ENCODE measurements at places on chromosomes 4 and X.
A peak's percentile ranks its signal among the peaks of the same experiment; 100 is the strongest.

- DNase-seq = no peak
These were observed 210.2 kb downstream of the ANTXR2 start for GRCh38 chr4:79862821-79863220.

DNA sequence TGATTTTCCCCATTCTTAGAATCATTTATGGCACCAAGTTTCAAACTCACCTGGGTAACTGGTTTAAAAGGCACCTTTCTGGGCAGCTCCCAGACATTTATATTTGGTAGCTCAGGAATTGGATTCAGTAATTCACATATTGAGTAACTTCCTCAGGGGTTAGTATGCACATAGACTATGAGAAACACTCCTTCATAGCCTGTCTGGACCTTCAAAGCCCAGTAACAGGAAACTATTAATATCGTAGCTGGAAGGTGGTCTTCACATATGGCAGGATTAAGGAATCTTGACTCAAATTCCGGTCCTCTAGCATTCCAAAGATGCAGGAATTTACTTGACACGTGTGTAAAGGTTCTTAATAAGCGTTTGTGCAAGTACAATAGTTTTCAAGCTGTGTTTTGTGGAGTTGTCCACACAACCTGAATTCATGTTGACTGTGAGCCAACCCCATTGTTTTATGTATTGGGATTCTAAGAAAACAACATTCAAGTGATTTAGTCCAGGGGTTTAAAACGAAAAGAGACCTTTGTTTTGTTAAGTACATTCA, 78.4 kb downstream of the PLS3 start:
- no peak for DNase-seq

GRCh38 chr4:42637867-42638266, 19.0 kb downstream of the ATP8A1 start:
- DNase-seq = no peak

DNA sequence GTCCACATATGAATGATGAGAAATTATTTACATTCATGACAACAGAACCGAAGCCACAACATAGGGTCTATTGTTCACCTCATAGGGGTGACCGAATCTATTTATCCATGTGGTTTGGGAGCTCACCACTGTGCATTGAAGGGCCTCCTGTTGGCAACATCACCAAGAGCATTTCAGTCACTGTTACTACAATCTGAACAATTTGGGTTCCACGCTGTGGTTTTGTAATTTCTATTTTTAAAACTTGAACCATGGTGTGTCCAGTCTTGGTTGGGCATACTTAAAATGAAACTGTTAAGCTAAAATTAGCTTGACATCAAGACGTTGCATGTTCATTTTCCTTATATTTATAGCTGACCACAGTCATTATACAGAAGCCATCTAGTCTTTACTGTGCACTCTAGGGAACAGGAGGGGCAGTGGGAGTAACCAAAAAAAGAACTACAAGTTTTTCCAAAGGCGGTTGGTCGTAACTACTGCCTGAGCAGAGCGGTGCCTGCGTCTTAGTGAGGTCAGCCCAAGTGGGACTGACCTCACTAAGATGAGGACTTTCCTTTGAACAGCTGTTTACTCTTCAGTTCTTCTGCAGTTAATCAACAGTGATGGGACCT, 192.1 kb downstream of the SPRY1 start:
- DNase-seq = no peak

DNA sequence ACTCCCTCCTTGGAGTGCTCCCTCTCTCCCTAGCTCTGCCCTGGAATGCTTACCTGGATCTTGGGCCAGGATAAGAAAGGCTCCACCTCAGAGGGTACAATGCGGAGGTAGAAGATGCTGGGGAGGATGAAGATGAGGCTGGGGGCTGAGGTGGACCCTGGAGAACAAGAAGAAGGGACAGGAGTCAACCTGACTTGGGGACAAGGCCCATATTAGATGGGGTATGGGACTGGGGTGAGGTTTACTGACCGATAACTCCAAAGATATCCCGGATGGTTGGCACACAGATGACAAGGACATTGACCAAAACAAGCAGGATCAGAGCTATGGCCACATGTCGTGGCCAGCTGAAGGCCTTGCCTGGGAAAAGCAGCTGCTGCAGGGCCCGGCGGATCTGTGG, 10.6 kb downstream of the SLC38A5 start:
- no peak for DNase-seq

DNA sequence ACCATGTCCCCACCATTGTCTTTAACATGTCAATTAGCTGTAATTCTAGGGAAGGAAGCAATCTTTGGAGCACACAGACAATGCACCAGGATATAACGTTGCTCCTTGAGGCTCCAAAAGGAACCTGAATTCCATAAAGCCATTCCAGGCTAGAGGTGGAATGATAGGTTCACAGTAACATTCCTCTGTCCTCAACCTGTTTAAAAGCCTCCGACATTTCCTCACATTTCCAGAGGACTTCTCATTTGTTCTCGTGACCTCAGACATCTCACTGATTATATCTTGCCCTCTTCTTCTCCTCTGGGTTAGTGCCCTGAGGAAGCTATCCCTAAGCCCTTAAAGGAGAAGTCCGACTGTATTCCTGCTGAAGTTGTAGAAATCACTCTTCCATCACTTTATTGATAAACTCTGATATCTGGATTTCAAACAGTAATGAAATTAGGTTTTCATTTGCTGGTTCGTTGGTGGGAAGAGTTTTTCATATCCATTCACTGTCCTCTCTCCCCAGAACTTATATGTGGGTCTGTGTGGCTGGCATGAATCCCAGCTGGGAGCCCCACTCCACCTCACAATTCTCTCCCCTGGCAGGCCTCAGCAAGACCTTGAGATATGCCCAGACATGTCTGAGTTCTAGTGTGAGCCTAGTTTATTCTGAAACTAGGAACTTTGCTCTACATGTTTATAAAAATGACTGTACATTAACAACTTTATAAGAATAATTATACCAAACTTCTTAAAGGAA, 44.2 kb upstream of the PRSS12 start:
- no peak for DNase-seq

GRCh38 chr4:8877780-8878040, 6.1 kb upstream of the HMX1 start:
- no peak for DNase-seq

- no peak for DNase-seq
These were observed 97.2 kb downstream of the CPZ start for GRCh38 chr4:8689741-8690140.

DNA sequence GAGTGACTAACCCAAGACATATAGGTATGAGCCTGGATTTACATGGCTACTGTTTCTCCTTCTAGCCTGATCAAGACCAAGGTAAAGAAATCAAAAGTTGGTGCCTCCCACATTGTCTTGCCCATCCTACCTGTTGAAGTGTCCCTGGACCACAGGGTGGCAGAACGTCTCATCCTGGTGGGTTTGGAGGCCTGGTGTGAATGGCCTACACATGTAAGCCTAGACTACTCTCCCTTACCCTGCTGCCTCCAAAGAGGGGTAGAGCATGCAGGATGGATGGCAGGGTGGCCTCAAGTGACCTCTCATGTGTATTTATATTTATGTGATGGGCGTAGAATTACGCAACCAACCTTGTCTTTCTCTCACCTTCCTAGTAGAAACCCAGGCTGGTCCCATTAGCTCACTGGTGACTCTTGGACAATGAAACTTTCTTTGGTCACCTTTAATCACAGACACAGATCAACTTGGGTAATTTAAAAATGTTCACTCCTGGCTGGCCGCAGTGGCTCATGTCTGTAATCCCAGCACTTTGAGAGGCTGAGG, 73.3 kb upstream of the SOD3 start:
- DNase-seq = no peak

DNA sequence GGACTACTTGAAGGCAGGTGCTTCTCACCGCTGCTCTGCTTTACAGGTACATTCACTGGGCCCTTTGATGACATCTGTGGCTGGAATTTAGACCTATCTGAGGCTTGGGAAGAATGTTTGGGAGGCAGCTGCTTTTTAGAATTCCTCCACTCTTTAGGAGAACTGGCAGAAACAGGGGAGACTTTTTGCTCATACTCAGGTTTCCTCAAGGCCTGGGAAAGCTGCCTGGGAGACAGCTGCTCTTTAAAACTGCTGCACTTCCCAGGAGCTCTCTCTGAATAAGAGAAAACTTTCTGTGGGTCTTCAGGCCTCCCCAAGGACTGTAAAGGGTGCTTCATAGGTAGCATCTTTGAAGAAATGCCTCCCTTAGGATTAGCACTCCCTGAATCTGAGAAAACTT, 14.3 kb downstream of the CT47C1 start:
- DNase-seq = no peak

DNA sequence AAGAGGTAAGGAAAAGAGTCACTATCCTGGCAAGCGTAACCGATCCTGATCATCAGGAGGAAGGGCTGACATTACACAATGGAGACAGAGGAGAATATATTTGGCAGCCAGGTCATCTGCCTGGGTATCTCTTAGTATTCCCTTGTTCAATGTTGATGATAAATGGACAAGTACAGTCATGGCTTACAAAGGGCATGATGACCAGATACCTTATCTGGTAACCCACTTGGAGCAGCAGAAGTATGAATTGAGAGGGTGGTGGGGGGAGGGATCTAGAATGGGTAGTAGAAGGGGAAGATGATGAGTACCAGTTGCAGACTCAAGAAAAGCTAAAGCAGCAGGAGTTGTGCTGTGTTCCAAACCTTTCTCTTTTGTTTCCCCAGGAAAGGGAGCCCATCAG, 17.3 kb downstream of the F8 start:
- no peak for DNase-seq

DNA sequence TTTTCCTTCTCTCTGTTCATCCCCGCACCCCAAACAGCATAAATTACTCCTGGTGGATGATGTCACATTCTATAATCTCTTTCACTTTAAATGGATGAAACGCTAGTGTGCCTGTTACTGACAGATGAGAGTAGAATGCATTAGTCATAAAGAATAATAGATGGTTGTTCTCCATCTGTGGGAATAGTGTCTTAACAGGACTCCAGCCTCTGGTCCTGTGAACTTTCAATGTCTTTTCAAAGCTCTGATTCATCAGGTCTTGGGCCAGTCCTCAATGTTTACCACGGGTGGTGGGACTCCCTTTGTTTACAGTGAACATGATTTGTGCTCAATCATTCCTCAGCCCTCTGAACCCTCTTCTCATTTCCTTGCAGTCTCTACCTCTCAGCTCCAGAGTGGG, 182.6 kb downstream of the GABRB1 start:
- no peak for DNase-seq

DNA sequence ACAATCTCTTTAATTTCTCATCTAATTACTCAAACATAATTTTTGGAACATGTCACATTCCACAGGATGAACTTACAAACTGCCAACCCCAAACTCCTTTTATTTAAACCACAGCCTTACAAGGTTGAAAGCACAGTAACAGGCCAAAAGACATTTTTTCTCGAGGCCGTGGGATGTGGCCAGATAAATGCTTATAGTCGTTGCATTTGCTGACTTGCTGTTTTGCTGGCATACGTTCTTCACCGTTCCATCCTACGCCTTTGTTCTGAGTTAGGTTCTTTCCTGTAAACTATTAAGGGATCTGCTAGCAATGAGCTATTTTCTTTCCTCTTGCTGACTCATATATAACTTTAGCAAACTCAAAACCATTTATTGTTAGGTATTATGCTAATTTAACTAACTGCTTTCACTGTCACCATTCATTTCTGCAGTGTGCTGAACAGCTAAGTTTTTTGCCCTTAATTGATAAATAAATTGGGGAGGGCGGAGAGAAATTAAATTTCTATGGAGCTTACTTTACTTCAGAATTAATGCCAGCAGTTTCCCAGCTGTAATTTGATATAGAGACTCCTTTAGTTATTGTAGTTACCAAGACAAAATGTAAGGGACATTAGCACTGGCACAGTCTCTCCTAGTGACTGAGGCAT, 135.1 kb upstream of the PACRGL start:
- no peak for DNase-seq

GRCh38 chr4:55543858-55544257, 2.9 kb downstream of the CLOCK start:
- DNase-seq = peak; percentile 4

GRCh38 chr4:48518143-48518542, 28.1 kb downstream of the ZAR1 start:
- DNase-seq = no peak

DNA sequence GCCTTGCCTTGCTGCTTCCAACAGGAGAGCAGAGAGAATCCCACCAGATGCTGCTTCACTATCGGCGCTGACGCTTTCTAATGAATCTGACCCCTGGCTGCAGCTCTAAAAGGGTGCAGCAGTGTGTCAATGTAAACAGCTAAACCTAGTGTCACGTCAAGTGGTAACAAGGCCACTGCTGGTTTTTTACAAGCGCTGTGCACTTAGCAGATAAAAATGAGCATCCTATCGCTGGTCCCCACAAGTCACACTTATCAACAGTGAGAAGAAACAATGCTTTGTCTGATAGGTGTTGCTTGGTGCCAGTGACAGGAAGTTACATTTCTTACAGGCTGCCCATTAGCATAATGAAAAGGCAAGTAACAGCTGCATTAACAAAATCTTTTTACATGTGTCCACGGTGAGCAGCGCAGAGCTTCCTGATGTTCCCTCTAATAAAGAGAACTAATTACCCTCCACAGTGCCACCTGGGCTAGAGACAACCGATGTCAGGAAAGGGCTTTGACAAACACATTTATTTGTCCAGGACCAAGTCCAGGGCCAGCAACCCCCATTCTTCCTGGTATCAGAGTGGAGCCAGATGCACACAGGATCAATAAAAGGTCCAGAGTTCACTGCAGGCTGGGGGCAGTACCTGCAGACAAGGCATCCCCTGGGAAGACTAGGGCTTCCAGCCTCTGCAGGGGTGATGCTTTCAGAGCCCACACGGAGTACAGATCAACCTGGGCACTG, 176.0 kb downstream of the MGST2 start:
- peak; percentile 99 for DNase-seq

DNA sequence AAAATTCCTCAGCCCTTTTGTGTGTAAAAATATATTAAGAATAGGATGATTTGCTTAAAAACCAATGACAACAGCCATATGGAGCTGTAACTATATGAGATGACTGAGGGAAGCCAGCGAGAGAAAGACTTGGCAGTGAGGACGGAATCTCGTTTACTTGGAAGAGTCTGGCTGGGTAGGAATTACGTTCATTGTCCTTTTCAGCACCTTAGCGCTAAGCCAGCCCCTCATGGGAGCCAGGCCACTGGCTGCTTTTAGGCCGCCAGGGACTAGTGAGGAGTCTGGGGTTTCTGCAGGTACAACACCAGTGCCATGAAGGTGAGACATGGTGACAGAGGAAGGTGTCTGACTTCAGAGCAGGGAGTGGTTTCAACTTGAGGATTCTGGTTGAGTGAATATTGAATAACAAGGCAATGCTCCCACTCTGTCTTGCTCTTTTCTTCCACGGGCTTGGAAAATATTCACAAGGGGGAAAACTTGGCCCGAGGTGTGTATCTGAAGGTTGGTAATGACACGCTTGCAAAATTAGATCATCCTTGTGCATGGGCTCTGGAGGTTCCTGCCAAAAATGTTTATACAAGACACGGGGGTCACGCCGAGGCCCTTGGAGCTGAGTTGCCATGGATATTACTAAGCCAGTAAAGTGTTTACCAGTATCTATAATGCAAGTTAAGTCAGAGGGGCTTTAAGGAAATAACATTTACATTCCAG, 17.4 kb downstream of the KLF3 start:
- DNase-seq = no peak

DNA sequence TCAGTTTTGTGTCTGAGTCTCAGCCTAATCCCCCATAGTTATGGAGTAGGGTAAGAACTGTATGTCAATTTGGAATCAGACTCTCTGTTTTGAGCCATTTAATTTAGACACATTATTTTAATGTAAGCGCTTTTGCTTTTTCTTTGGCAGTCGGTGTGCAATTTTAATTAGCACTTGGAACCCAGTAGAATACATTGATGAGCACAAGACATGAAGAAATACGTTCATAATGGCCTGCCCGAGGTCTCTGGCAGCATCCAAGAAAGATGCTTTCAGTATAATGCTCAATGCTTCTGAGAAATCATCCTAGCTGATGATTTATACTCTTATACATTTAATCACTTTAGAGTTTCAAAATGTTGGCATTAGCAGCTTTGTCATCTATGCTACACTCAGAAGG, 8.9 kb upstream of the TAPT1 start:
- DNase-seq = no peak

Measured in NCI-H1092 treated with DMSO at 0.1 percent for 48 hours (cell line).